Breast epithelium (tissue), 4 donors: ENCODE measurements at places on chromosomes 6 and 20. TPM values are rescaled to one million over a fixed set of nuclear protein-coding genes. Genes with fewer than 3 reads are reported as not detected.

DNA sequence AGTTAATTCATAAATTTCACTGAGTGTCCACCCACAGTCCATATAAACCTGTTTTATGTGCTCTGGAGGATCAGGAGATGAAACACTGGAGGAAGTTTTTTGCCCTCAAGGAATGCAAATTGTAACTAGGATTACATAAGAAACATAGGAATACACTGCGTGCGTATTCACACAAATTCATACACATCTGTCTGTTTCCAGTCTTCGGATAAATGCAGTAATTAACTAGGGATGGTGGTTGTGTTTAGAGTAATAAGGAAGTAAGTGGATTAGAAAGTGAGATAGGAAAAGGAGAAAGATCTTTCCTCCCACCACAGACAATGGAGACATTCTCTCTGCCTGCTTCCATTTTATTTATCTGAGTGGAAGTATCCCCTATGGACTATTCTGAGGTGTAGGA lies 35.7 kb upstream of the POPDC3 start:
- no peak overlapping the region for H3K27ac ChIP-seq
- H3K4me1 ChIP-seq: no peaks in the 10 kb centered on the region
- H3K4me3 ChIP-seq: no peak overlapping the region
- no peaks in the 10 kb centered on the region for H3K36me3 ChIP-seq
- no peaks in the 10 kb centered on the region for H3K27me3 ChIP-seq

DNA sequence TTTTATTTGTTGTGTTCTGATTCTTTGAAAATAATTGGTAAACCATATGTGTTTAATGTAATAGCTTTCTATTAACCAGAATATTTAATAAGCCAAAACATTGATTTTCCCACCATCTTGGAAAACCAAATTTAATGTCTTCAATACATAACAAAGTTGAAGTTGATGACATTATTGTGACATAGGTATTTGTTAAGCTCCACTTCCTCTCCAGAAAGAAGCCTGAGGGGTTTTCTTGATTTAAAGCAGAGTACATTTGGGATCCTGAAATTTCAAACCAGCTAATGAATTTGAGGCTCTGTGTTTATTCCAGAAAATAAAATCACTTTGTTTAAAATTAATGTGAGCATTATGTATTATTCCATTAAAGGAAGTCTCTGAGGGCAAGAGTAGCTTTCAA lies 106.3 kb downstream of the PERP start:
- no peak overlapping the region for H3K4me3 ChIP-seq
- no peak for DNase-seq
- H3K4me1 ChIP-seq: no peaks in the 10 kb centered on the region
- H3K36me3 ChIP-seq: no peaks in the 10 kb centered on the region
- H3K27ac ChIP-seq: no peak overlapping the region

- H3K4me1 ChIP-seq: no peaks in the 10 kb centered on the region
- H3K27ac ChIP-seq: no peak overlapping the region
- H3K27me3 ChIP-seq: no peaks in the 10 kb centered on the region
- H3K4me3 ChIP-seq: no peak overlapping the region
These were observed 56.9 kb downstream of the PHACTR2 start for GRCh38 chr6:143734641-143735063.

DNA sequence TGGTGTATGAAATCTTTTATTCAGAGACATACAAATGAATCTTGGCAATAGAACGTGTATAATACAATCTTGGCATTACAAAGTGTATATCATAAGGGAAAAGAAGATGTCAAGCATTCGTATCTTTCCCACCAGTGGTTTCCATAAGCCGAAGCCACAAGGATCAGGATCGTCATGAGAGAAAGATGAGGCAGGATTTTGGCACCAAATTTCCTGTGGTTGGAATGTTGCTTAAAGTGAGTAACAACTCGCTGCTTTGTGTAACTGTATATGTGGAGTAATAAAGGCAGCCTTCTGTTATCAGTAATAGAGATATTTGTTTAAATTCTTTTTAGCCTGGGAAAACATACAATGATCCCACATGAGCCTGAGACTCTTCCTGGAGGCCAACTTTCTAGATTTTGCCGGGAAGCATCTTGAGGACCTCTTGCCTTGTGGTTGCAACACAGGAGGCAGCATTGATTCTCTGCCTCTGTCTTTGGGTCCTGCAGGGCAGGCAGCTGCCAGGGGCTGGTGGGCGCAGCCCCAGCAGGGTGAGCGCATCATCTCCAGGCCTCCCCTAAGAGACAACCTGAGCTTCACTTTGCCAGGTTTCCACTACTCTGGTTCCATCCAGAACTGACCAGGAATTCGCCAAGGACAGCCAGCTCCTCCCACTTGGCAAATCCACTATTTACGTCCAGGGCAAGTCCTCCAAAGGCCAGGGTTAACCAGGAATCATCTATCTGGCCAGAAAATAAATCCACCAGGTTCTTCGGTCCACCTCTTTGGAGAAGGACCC lies 230.9 kb upstream of the SULF2 start:
- H3K4me3 ChIP-seq: no peak overlapping the region
- H3K27me3 ChIP-seq: no peaks in the 10 kb centered on the region
- H3K27ac ChIP-seq: no peak overlapping the region
- no peak for DNase-seq
- H3K36me3 ChIP-seq: no peaks in the 10 kb centered on the region

DNA sequence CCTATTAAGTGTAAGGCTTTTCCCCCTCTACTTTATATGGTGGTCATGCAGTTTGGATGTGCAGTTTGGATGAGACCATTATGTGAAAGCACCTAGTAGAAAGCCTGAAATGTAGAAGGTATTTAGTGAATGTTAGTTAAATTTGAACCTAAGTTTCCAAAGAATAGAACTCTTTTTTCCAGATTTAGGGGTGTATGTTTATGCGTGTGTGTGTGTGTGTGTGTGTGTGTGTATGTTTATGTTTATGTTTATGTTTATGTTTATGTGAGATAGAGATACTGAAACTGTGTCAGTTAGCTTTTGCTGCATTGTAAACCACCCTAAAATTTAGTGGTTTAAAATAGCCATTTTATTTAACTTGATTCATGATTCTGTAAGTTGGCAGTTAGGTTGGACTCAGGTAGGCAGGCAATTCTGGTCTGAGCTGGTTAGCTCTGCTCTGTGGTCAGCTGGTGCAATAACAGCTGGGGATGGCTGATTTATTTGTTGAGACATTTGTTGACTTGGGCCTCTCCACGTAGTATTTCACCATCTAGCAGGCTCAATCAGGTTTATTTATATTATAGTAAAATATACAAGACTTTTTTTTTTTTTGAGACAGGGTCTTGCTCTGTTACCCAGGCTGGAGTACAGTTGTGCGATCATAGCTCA lies 54.0 kb downstream of the STK4 start:
- peak; percentile 30 for DNase-seq
- H3K4me1 ChIP-seq: no peaks in the 10 kb centered on the region
- H3K27me3 ChIP-seq: no peaks in the 10 kb centered on the region
- H3K36me3 ChIP-seq: no peaks in the 10 kb centered on the region

GRCh38 chr6:99138445-99138844 lies 190.7 kb upstream of the FBXL4 start:
- no peak for DNase-seq
- no peaks in the 10 kb centered on the region for H3K36me3 ChIP-seq
- no peaks in the 10 kb centered on the region for H3K4me1 ChIP-seq

DNA sequence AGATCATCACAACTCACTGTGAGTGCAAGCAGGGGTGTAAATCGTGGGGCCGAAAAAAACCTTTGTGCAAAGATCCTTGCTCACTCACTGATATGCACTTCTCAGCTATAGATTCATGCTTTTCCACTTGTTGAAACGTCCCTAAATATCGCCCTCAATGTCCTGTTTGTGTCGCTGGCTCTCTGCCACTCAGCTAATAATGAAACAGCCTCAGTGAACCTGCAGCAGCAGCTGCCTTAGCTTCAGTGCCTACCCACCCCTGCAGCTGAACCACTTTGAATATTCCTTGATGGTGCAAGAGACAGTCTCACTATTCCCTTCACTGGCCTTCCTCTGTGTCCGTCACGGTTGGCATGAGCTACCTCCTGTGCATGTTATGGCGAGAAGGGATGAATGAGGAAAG lies 128.9 kb upstream of the NAA20 start:
- H3K27ac ChIP-seq: peak overlapping the region; percentile 95
- H3K4me1 ChIP-seq: peaks cover 18% of the 10 kb centered on the region
- H3K4me3 ChIP-seq: no peak overlapping the region
- DNase-seq: peak; percentile 27
- no peaks in the 10 kb centered on the region for H3K27me3 ChIP-seq

DNA sequence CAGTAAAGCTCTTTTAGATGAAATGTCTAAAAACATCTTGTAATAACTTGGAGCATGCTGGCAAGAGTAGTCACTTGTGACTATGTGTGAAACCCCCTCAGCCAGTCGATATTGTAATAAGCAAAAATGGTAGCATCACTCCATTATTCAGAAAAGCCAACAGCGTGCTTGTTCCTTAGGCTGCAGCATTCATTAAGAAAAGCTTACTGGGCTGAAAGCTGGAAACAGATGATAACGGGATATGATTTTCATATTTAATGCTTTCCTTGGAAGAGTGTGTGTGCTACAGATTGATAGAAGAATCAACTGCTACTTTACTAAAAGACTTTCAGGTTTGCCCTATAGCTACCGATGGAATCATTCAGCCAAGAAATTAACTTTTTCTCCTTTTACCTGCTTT lies 20.3 kb downstream of the KIZ start:
- DNase-seq: no peak
- no peak overlapping the region for H3K4me3 ChIP-seq
- no peak overlapping the region for H3K27ac ChIP-seq

GRCh38 chr20:17768271-17768670 lies 68.5 kb downstream of the BANF2 start:
- H3K27ac ChIP-seq: no peak overlapping the region
- no peak for DNase-seq
- no peaks in the 10 kb centered on the region for H3K36me3 ChIP-seq
- H3K4me3 ChIP-seq: no peak overlapping the region
- no peaks in the 10 kb centered on the region for H3K4me1 ChIP-seq

- H3K36me3 ChIP-seq: no peaks in the 10 kb centered on the region
- no peak overlapping the region for H3K27ac ChIP-seq
- no peak for DNase-seq
- H3K4me1 ChIP-seq: no peaks in the 10 kb centered on the region
These were observed 101.5 kb upstream of the MARCKS start for GRCh38 chr6:113755449-113756289.

GRCh38 chr6:39979461-39980328 lies 45.4 kb upstream of the MOCS1 start:
- no peak overlapping the region for H3K27ac ChIP-seq
- DNase-seq: no peak
- no peaks in the 10 kb centered on the region for H3K27me3 ChIP-seq
- H3K4me1 ChIP-seq: no peaks in the 10 kb centered on the region

GRCh38 chr6:156844089-156844488 lies 66.9 kb downstream of the ARID1B start:
- no peak for DNase-seq
- H3K4me1 ChIP-seq: peaks cover 4% of the 10 kb centered on the region
- H3K27ac ChIP-seq: no peak overlapping the region
- no peaks in the 10 kb centered on the region for H3K36me3 ChIP-seq
- H3K27me3 ChIP-seq: no peaks in the 10 kb centered on the region
- H3K4me3 ChIP-seq: no peak overlapping the region

- H3K27me3 ChIP-seq: no peaks in the 10 kb centered on the region
- peak overlapping the region; percentile 96 for H3K27ac ChIP-seq
- no peaks in the 10 kb centered on the region for H3K4me1 ChIP-seq
These were observed 34.8 kb downstream of the HFE start for GRCh38 chr6:26122005-26122388.

- H3K36me3 ChIP-seq: no peaks in the 10 kb centered on the region
- no peak overlapping the region for H3K4me3 ChIP-seq
- no peaks in the 10 kb centered on the region for H3K27me3 ChIP-seq
- DNase-seq: no peak
These were observed 63.6 kb upstream of the FAM184A start for GRCh38 chr6:119142041-119142440.

GRCh38 chr6:122571888-122572287 lies 38.3 kb upstream of the PKIB start:
- H3K36me3 ChIP-seq: no peaks in the 10 kb centered on the region
- no peak overlapping the region for H3K4me3 ChIP-seq
- DNase-seq: no peak
- no peaks in the 10 kb centered on the region for H3K4me1 ChIP-seq
- no peaks in the 10 kb centered on the region for H3K27me3 ChIP-seq

GRCh38 chr20:49344975-49345374 lies 67.1 kb upstream of the ZNFX1 start:
- no peaks in the 10 kb centered on the region for H3K36me3 ChIP-seq
- no peak overlapping the region for H3K4me3 ChIP-seq
- peak overlapping the region; percentile 45 for H3K27ac ChIP-seq
- no peak for DNase-seq
- H3K4me1 ChIP-seq: no peaks in the 10 kb centered on the region

DNA sequence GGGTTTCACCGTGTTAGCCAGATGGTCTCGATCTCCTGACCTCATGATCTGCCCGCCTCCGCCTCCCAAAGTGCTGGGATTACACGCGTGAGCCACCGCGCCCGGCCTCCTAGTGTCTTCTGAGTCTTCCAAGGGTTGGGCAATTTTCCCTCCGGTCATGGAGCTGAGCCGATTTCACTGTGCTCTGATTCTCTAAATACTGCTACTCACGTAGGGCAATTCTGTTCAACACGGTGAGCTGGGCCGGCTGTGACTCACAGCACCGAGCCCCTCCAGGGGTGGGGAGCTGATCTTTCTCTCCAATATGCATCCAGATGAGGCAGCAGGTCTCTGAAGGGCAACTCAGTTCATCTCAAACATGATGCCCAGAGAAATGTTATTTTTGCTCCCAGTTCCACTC lies 71.6 kb upstream of the CD93 start:
- no peak for DNase-seq
- H3K4me3 ChIP-seq: no peak overlapping the region
- no peak overlapping the region for H3K27ac ChIP-seq
- H3K36me3 ChIP-seq: no peaks in the 10 kb centered on the region
- no peaks in the 10 kb centered on the region for H3K4me1 ChIP-seq
- H3K27me3 ChIP-seq: no peaks in the 10 kb centered on the region

- no peaks in the 10 kb centered on the region for H3K4me1 ChIP-seq
- no peaks in the 10 kb centered on the region for H3K27me3 ChIP-seq
- H3K27ac ChIP-seq: no peak overlapping the region
- H3K36me3 ChIP-seq: no peaks in the 10 kb centered on the region
These were observed 480.2 kb upstream of the CHD6 start for GRCh38 chr20:42098418-42098817.

DNA sequence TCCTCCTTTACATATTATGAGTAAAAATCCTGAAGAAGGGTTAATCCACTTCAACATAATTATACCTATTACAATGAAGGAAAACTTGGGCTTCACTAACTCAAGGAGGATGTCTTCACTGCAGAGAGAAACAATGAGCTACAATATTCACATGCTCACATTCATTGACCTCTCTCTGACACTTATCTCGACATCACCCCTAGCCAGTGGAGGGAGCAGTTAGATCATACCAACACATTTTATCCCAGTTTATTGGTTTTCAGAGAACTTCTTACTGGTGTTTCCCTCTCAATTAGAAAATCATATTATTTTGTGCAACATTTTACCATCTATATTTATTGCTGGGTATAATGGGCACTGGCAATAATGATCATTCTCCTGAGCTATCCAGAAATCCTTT lies 646.5 kb downstream of the TENT5A start:
- H3K27me3 ChIP-seq: no peaks in the 10 kb centered on the region
- H3K4me1 ChIP-seq: no peaks in the 10 kb centered on the region
- DNase-seq: no peak
- no peak overlapping the region for H3K27ac ChIP-seq
- H3K36me3 ChIP-seq: no peaks in the 10 kb centered on the region
- H3K4me3 ChIP-seq: no peak overlapping the region

The C6orf47 gene
- total RNA-seq: 24.8 TPM

The NRSN1 gene
- not detected for total RNA-seq

The BCAS4 gene
- 6.6 TPM for total RNA-seq

The IRF4 gene
- 13.0 TPM for total RNA-seq

The MRAP2 gene
- 0.33 TPM for total RNA-seq
